ENCODE measurements at places on chromosomes 4 and X.
A peak's percentile ranks its signal among the peaks of the same experiment; 100 is the strongest.

DNA sequence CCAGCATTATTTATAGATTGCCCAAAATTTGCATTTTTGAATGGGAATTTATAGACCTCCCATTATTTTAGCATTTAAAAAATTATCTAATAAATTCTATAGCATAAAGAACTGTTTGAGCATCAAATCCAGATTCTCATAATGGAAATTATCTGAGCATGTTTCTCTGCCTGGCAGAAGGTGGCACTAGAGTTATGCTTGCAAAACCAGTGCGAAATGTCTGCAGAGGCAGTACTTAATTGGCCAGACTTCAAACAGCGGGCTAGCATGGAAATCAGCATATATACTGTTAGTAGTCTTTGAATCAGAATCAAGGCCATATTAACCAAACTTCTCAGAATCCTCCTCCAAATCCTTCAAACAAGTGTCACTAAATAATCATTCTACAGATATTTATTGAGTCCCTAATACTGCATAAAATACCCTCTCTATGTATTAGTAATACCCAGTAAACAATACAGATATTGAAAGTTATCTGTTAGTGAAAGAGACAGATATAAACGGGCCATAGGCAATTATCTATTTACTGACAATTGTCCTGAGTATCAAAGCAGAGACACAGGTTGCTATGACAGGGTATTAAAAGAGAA lies 78.7 kb upstream of the DCLK2 start:
- DNase-seq = peak; percentile 85

- peak; percentile 57 for DNase-seq
These were observed 768 bp downstream of the MID2 start for GRCh38 chrX:107826238-107827029.

GRCh38 chrX:118528071-118528737 lies 32.6 kb downstream of the DOCK11 start:
- DNase-seq = no peak

DNA sequence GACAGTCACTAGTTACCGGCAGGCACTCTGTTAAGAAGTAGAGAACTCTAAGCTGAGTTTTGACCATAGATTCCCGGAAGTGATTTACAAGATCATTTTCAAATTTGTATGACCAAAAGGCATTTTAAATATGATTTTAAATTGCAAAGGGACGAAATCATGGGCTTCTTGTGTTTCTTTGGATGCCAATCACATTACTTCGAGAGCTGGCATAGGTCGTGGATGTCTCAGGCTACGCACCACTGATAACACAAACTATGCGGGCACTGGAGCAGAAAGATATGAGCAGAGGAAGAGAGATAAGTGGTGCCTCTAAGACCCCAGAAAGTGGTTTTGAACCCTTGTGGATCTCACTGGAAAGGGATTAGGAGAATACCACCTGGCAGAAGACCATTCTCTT lies 294.2 kb upstream of the FTHL17 start:
- DNase-seq = no peak

- DNase-seq = no peak
These were observed 107.2 kb downstream of the SCD5 start for GRCh38 chr4:82691431-82691830.

DNA sequence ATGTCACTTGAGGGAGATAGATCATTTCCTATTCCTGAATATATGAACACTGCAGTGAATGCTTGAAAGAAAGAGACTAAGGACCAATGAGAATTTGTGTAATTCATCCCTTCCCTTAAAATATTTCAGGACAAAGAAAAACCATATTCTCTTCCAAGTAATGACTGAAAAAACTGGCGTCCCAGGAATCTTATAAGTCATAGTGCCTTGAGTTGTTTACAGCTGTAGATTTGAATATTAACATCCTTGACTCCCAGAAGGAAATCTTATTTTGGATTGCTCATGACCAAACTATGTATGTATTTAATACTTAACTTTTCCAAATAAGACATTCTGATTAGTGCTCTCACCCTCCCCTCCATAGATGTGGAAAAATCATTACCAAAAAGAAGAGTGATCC lies 55.5 kb downstream of the CLDN22 start:
- peak; percentile 86 for DNase-seq

- no peak for DNase-seq
These were observed 22.6 kb downstream of the NLGN3 start for GRCh38 chrX:71167031-71167781.

DNA sequence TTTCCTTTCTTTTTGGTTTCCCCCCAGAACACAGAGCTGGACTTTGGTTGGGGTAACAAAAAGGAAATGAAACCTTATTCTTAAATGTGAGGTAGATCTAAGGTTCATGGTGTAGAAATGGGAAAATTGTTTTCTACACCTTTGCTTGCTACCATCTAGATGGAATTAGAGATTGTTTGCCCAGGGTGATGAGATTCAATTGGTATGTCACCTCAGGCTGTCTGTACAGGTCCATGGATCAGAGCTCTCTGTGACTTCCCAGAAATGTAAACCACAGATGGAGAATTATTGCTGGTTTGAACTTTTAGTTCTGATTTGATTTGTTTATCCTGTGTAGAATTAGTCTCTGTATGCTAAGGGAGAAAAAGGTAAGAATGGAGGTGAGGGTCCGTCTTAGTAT lies 146.7 kb downstream of the PCDH7 start:
- no peak for DNase-seq

DNA sequence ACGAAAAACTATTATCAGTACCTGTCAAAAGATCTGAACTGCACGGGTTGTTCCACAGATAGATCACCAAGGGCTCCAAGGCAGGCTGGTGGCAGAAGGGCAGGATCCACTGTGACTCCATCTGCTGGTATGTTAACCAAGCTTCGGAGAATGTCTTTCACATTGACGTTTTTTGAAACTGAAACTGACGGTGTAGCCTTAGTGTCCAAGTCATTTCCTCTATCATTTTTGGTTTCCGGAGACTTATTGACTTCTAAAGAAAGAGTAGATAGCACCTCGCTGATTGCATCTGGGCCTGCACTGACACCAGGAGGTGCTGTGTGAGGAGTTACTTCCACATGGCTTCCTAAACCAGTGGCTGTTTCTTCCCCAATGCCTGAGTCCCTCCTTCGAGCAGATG lies 186.9 kb downstream of the LRBA start:
- no peak for DNase-seq

GRCh38 chr4:76589402-76589801 lies 154.4 kb downstream of the SHROOM3 start:
- peak; percentile 86 for DNase-seq

DNA sequence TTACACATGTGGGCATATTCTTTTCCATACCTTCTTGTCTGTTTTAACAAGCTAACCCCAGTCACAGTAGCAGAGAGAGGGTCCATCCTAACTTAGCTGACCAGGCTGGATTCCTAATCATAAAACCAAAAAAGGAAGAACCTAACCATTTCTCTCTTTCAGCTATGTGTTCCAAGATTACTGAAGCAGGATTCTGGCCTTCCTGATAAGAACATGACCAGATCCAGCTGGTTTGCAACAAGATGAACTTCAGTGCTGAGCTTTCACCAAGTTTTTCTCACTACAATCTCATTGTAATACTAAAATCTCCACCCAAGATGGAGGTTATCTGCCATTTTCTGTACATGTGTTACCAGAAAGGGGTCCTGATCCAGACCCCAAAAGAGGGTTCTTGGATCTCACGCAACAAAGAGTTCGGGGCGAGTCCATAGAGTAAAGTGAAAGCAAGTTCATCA lies 20.4 kb upstream of the UBA6 start:
- DNase-seq = no peak

DNA sequence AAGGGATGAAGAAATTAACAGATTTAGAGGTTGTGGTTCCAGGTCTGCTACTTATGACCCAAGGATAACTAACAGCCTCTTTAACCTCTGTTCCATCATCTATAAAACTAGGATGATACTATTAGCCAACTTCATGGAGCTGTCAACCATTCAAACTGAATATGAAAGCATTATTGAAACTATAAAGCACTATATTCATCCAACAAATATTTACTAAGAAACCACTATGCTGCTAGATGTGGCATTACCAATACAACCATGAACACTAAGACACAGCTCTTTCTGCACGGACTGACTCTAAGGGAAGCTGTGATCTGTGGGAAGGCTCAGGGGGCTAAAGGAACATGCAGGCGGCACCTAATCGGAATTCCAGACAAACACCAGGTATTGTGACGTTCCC lies 66.0 kb downstream of the APBB2 start:
- DNase-seq = peak; percentile 34

DNA sequence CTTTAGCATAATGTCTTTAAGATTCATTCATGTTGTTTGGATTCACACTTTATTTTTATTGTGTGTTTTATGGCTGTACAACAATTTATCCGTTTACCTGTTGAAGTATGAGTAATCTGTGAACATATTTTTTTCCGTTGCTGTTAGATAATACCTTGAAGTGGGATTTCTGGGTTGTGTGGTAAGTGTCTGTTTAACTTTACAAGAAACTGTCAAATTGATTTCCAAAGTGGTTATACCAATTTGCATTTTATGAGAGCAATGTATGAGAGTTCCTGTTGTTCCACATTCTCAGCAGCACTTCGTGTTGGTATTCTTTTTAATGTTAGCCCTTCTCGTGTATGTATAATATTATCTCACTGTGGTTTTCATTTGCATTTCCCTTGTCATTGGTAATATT lies 53.6 kb downstream of the USP53 start:
- DNase-seq = no peak

- DNase-seq = peak; percentile 56
These were observed 49.8 kb upstream of the C1QTNF7 start for GRCh38 chr4:15378062-15378461.

GRCh38 chr4:145044341-145044740 lies 53.7 kb downstream of the ANAPC10 start:
- peak; percentile 59 for DNase-seq

- peak; percentile 92 for DNase-seq
These were observed 1.4 kb upstream of the MAGED1 start for GRCh38 chrX:51891821-51892551.

- peak; percentile 89 for DNase-seq
These were observed 63.2 kb downstream of the ANAPC10 start for GRCh38 chr4:145034727-145035211.

GRCh38 chr4:152997771-152998487 lies 61.8 kb downstream of the FHDC1 start:
- DNase-seq = no peak

DNA sequence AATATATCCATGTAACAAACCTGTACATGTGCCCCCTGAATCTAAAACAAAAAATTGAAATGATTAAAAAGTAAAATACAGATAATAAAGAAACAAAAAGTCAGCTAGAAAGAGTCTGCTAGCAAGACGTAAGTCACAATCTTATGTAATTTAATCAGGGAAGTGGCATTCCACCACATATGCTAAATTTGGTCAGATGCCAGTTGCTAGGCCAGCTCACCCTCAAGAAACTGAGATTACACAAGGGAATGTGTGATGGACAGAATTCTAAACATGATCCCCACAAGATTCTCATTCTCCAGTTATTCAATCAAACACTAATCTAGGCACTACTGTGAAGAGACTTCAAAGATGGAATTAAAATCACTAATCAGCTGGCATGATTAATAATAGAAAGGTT lies 689.3 kb downstream of the CENPC start:
- DNase-seq = peak; percentile 0

DNA sequence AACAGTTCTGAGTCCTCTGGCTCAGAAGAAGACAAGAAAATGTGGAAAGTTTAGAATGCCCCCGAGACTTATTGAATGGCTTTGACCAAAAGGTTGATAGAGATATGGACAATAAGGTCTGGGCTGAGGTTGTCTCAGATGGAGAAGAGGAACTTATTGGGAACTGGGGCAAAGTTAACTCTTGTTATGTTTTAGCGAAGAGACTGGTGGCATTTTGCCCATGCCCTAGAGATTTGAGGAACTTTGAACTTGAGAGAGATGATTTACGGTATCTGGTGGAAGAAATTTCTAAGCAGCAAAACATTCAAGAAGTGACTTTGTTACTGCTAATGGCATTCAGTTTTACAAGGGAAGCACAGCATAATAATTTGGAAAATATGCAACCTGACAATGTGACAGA lies 1549.3 kb upstream of the ADGRL3 start:
- no peak for DNase-seq

GRCh38 chr4:128589384-128589965 lies 220.0 kb upstream of the JADE1 start:
- DNase-seq = no peak

DNA sequence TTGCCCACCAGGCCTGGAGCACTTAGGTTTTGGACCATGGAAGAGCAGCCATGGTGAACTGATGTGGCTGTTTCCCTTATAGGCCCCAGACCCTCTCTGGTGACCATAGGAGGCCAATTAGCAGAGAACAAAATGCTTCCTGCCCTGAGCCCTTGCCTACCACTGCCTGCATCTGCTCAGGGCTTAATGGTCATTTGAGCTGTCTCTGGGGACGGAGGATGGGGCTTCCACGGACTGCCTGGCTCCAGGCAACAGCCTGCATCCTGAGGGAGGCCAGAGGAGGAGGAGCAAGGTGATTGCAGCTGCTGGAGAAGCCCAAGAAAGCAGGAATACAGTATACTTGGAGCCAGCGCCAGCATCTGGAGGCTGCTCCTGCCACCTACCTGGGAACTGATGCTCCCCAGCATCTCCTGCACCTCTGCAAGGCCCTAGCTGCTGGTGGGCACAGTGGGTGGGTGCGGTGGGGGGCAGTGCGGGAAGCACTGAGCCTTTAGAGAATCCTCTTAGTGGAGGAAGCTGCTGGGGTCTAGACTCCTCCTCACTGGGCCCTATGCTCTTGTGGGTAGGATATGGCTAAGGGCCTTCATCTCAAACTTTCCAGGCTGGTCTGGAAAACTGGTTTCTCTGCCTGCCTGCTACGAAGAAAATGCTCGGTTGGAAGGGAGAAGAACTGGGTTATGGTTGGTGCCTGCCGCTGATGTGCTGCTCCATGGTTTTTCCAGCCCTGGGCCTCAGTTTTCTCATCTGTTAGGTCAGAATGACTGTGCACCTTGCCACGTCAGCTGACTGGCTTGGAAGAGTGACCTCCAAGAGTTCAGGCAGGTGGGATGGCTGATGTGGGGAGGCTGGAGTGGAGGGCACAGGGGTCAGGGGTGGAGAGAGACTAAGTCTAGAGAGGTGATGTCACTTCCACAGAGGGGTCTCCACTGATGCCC lies 158.8 kb upstream of the PJA1 start:
- no peak for DNase-seq

DNA sequence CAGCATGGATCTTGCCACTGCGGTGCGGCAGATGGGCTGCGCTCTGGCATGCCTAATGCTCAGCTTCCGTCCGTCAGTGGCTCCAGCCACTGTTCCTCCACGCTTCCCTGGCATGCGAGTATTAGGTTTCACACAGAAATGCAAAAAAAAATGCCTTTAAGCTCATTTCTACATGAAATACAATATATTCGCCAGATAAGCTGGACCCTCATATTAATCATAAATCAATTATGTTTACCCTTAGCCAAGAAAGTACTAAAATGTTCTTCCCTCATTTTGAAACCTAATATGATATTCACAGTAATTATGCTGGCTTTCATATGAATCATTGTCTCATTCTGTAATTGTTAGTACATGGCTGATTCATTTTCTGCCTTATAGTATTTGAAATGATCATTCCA lies 115.5 kb upstream of the FAM241A start:
- DNase-seq = peak; percentile 40

- DNase-seq = no peak
These were observed 1.0 kb upstream of the HMX1 start for GRCh38 chr4:8872402-8873291.

GRCh38 chr4:148023512-148024181 lies 291.8 kb downstream of the ARHGAP10 start:
- no peak for DNase-seq
